HepG2 (cell line): ENCODE measurements at places on chromosomes 5 and 9.

DNA sequence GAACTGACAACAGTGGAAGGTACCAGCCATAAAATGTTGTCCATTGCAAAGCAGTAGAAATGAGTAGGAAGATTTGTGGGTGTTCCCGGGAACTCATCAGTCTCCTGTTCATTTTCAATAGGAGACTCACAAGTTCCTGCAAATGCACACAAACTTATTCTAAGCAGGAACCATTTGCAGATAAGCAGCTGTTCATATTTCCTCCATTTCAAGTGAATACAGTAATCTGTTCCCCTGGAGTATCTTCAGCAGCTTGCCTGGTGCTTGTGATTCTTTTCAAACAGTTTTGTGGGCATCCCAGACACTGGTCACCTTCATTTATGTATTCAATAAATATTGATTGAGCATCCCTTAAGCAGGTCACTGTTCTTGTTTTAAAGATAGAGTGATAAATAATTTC, 1315.5 kb upstream of the C9orf72 start:
- DNase-seq, result no peak

GRCh38 chr9:21656776-21657674, 145.4 kb upstream of the MTAP start:
- no peak for DNase-seq

DNA sequence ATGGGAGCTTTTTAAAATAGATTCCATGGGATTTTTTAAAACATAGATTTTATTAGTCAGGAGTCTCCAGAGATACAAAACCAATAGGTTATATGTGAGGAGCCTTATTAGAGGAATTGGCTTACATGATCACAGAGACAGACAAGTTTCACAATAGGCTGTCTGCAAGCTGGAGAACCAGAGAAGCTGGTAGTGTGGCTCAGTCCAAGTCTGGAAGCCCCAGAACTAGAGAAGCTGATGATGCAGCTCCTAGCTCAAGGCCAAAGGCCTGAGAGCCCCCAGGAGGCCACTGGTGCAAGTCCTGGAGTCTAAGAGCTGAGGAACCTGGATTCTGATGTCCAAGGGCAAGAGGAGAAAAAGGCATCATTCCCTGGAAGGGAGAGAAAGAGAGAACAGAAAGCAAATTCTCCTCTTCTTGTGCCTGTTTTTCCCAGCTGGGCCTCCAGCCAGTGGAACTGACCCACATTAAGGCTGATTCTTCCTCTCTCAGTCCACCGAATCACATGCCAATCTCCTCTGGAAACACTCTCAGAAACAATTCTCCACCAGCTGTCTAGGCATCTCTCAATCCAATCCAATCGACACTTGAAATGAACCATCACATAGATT, 59.3 kb downstream of the AHRR start:
- no peak for DNase-seq

- no peak for DNase-seq
Observed at GRCh38 chr5:73747696-73748380, 121.8 kb downstream of the ARHGEF28 start.
